ENCODE measurements at places on chromosomes 4 and X.
A peak's percentile ranks its signal among the peaks of the same experiment; 100 is the strongest.

- no peak for DNase-seq
These were observed 26.0 kb upstream of the AWAT1 start for GRCh38 chrX:70208479-70208878.

GRCh38 chrX:31258166-31258565, 186.3 kb upstream of the FTHL17 start:
- DNase-seq: peak; percentile 14

DNA sequence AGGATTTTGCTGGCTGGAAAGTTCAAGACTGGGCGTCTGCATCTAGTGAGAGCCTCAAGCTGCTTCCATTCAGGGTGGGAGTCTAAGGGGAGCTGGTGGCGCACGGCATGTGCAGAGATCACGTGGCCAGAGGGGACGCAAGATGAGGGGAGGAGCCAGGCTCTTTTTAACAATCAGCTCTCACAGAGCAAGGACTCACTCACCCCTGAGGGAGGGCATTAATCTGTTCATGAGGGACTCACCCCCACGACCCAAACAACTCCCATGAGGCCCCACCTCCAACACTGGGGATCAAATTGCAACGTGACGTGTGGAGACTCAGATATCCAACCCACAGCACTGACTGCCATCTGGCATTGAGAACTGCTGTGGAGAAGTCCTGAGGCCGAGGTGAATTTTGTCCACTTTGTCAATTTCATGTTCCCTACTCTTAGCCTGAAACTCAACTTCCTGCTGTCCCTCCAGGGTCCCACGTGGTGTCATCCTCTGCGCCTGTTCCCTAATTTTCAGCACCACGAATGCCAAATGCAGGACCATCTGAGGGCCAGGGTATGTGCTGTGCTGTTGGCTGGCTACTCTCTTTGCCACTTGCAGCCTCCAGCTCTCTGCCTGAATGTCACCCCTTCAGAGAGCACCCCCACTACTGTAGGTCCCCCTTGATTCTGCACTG, 5.6 kb downstream of the ZFP92 start:
- DNase-seq: no peak

GRCh38 chr4:40857956-40858355, 108.2 kb downstream of the NSUN7 start:
- no peak for DNase-seq

Data from glomerular endothelial cell (primary cell).